ENCODE measurements at places on chromosomes 7 and 10. TPM values are rescaled to one million over a fixed set of nuclear protein-coding genes. Genes with fewer than 3 reads are reported as not detected.

- DNase-seq, result no peak
Observed at GRCh38 chr7:7237978-7238267, 55.6 kb downstream of the C1GALT1 start.

DNA sequence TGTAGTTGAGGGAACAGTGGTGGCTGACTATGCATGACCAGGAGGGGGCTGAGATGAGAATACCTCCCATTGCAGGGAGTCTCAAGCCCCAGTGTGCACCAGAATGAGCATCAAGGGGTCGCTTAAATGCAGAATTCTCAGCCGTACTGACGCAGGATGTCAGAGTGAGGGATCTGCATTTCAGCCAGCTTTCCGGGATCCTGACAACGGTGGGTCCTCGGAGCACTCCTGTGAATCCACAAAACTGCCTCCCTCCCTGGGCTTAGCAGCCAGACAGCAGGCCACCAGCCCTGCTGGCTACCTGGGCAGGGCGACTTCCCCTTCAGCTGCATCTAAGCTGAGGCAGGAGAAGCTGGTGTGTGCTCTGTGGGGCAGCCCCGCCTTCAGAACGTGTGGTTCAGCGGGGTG lies 21.8 kb upstream of the LOXL4 start:
- DNase-seq, result no peak

- no peak for DNase-seq
Observed at GRCh38 chr7:67788669-67789068, 792.0 kb downstream of the TYW1 start.

GRCh38 chr10:129021594-129022304 lies 445.3 kb upstream of the MGMT start:
- DNase-seq, result no peak

DNA sequence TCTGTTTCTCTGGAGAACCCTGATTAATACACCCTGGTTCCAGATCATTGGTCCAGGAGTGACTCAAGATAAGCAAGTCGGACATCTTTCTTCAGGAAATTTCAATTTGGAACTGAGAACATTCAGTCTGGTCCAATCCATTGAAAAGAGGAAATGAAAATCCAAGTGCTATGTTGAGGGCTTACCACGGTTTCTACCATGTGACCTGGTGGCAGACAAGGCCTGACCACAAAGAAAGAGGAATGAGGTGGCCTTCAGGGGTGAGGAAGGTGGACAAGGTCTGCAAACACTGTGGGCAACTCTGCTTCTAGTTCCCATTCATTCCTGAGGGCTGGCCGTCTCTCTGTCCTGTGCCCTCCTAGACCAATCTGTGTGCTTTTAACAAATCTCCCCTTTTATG lies 149.2 kb upstream of the GHITM start:
- DNase-seq, result no peak

GRCh38 chr7:138223402-138223879 lies 147.2 kb downstream of the AKR1D1 start:
- DNase-seq, result no peak

GRCh38 chr10:91787810-91788209 lies 10.4 kb upstream of the TNKS2 start:
- no peak for DNase-seq

- DNase-seq, result no peak
Observed at GRCh38 chr10:59606551-59606961, 103.1 kb downstream of the SLC16A9 start.

- DNase-seq, result no peak
Observed at GRCh38 chr10:22700489-22700888, 13.9 kb downstream of the PIP4K2A start.

- DNase-seq, result no peak
Observed at GRCh38 chr10:49089557-49090188, 25.6 kb downstream of the VSTM4 start.

GRCh38 chr10:110901954-110902819 lies 16.8 kb downstream of the BBIP1 start:
- no peak for DNase-seq

DNA sequence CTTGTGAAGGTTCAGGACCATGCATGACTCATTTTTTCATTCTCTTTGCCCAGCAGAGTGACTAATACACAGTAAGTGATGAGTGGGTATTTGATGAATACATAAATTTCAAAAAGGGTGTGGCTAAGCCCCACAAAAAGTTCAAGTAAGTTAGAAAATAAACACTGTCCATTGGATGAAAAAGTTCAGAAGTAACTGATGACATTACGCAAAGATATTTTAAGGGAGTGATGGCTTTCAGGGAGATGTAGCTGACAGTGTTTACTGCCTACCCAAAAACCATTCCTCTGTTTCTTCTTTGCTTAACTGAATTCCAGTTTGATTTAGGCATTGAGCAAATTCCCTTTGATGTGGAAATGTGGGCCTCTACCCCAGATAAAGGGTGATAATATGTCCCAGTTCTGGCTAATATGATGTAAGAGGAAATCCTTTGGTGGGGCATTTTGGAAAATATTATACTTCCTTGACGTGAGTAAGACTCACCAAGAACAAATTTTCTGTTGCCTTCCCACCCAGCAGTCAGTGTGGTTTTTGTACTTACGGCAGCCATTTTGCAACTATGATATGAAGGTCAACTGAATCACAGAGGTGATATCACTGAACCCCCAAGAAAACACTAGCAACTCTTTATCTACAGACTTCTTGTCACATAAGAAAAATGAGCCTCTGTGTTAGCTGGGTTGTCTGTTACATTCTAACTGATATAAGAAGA lies 29.0 kb upstream of the EBLN1 start:
- no peak for DNase-seq

DNA sequence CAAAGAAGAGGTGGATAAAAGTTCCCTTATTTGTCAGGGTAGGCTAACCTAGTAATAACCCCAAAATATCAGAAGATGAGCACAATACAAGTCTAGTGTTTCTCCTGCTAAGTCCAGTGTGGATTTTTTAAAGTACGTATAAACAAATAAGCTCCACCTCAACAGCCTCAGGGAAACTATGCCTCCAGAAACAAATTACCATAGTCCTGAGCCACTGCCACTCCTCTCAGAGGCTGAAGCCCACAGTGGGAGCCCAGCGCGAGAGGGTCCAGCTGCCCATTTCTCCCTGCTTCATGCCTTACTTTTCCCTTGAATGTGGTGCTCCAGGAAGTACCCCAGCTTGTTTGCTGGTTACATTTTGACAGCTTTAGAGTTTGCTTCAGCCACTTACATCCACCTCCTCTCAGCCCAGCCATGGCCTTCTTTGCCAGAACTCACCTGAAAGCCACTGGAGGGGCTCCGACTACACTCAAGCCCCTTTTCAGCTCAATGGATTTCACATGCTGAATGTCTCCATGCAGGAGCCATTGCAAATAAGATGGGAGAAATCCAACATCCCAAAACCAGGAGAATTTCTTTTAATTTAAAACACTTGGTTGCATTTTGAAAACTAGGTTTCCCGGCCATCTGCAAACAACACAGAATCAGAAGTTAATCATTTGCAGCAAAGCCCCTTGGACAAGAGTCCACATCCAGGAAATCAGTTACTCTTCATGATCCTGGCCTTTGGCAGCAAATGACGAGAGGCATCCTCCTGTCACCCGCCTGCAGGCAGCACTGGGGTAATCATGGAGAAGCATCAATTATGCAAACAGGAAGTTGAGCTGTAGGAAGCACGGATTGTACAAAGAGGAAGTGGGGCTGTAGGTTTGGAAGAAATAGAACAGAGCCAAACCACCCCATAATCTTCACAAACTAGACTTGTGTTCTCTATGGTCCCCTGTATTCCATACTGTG lies 138.1 kb downstream of the HERPUD2 start:
- no peak for DNase-seq

DNA sequence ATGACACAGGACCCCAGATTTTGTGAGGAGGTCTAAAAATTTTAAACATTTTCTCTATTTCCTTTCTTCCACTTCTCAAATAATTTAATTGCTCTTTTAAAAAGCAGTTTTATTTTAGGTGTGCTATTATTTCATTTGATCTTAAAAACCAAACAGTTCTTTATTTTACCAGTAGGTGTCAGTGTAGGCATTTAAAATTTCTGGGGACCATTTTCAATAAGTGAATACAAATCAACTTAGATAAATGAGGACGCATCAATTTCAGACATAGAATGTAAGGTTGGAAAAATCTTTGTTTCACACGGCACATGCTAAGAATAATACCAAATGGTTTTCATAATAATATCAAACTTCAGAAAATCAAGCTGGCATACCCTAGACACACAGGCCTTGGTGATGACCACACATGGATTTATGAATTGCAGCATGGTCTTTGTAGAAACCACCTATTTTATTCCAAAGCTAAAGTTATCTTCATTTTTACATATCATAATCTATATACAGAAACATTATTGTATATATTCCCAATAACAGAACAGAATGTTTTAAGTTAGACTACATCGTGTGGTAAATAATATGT lies 127.6 kb upstream of the SLC26A5 start:
- no peak for DNase-seq

DNA sequence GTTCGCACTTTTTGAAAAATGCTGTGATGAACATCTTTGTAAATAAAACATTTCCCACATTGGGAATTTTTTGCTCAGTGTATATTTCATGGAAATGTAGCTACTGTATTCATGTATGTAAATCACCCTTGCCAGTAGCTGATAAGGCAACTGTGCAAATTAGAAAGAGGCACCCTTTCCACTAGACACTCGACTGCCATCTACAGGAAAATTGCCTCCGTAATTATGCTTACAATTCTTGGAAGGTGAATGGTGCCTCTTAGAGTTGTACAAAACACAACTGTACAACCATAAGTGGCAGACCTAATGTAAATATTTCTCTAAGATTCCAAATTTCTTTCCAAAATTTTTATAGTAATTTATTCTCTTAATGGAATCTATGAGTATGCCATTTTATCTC lies 491.7 kb downstream of the CCSER2 start:
- DNase-seq, result no peak

- DNase-seq, result no peak
Observed at GRCh38 chr7:76409537-76409936, at the start of gene SSC4D. TSS of gene SSC4D (minus strand) at chr7:76409697. CDS start at chr7:76404439, 5,258 bp downstream.

- DNase-seq, result no peak
Observed at GRCh38 chr10:70779511-70780369, 5.4 kb downstream of the TBATA start.

GRCh38 chr10:24897326-24897926 lies 55.0 kb downstream of the PRTFDC1 start:
- DNase-seq, result no peak

- no peak for DNase-seq
Observed at GRCh38 chr10:112848228-112848627, 101.8 kb upstream of the TCF7L2 start.

- DNase-seq, result no peak
Observed at GRCh38 chr7:37113661-37114355, 334.9 kb downstream of the ELMO1 start.

GRCh38 chr10:131810036-131810804 lies 90.6 kb upstream of the PPP2R2D start:
- no peak for DNase-seq

DNA sequence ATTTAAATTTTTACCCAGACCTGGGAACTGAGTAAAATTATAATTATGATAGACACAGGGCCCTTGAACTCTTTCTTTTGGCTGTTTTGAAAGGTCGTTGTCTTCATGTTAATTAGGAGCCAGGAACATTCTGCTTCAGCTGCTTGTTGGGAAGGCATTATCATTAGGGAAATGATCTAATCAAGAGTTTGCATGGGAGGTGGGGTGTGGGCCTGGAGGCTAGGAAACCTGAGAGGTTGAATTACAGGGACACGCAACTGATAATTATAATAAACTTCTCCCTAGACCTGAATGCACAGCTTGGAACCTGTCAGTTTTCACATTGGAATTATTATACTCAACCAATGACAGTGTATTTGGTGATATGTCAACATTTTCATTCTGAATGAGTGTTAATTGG lies 237.7 kb downstream of the CACNB2 start:
- DNase-seq, result no peak

DNA sequence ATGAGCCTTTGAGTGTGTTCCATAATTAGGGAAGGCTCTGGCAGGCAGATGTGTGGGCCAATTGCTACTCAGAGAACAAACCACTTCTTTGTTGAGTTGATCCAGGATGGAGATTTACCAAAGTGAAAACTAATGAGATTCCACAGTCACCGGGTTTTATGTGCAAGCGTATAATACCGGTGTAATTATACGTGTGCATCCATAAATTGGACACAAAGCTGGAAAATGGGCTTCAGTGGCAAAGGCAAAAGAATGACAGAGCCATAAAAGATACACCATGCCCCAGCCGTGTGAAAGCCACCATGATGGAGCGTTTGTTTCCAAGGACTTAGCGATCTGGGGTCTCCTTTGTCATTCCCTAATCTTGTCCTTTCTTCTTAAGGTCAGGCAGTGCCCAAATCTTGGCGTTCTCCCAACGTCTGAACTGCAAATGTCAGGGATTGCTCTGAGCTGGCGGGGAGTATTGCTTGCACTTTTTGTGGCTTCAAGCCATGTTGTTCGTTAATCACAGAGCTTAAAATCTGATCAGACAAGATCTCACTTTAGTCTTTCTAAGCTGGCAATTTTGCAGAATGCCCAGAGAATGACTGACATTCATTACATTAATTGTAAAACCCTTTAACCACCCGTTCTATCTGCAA lies 70.1 kb downstream of the NPTX2 start:
- DNase-seq, result no peak

- DNase-seq, result no peak
Observed at GRCh38 chr7:134948736-134949135, 37.6 kb upstream of the AGBL3 start.

- DNase-seq, result no peak
Observed at GRCh38 chr7:99734987-99735386, at the start of gene CYP3A7. TSS of gene CYP3A7 (minus strand) at chr7:99735196. CDS start at chr7:99735093, 103 bp downstream.

GRCh38 chr10:15897287-15897686 lies 37.0 kb upstream of the MINDY3 start:
- DNase-seq, result no peak

DNA sequence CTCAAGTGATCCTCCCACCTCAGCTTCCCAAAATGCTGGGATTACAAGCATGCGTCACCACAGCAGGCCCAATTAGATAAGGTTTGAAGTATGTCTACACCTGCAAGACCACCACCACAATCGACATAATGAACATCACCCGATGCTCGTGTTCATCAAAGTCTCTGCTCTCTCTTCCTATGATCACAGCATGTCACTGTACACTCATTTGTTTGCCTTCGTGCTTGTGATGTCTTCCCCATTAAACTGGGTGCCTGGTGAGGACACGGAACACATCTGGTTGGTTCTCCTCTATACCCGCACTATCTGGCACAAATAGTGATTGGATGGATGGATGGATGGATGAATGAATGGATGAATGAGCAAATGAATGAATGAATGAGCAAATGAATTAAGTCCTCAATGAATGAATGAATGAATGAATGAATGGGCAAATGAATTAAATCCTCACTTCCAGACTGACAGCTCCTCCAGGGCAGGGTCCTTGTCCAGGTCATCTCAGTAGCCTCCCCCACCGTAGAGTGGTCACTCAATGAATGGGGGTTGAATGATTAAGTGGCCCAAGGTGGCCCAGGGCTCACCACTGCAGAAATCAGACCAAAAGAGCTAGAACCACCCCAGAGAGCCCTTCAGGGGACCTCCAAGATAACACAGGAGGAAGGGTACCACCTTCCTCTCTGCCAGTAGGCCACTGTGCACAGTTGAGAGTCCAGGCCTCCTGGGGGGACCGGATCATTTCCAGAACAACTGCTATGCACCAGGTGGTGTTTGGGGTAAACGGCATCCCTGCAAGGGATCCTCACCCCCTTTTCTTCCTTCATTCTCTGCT lies 101.9 kb upstream of the TNRC18 start:
- DNase-seq, result no peak

ARHGAP21 gene
- total RNA-seq, result 30.0 TPM

VWDE gene
- 0.38 TPM for total RNA-seq

ACTR3C gene
- 33.0 TPM for total RNA-seq

GDF10 gene
- total RNA-seq, result not detected

GRIFIN gene
- total RNA-seq, result not detected

LDB3 gene
- 0.09 TPM for total RNA-seq

HOXA10 gene
- total RNA-seq, result not detected

OR2A1 gene
- total RNA-seq, result not detected

DGKI gene
- total RNA-seq, result 0.06 TPM

NPC1L1 gene
- 17.0 TPM for total RNA-seq

EN2 gene
- total RNA-seq, result not detected
